ENCODE measurements at places on chromosomes 1 and 21.

DNA sequence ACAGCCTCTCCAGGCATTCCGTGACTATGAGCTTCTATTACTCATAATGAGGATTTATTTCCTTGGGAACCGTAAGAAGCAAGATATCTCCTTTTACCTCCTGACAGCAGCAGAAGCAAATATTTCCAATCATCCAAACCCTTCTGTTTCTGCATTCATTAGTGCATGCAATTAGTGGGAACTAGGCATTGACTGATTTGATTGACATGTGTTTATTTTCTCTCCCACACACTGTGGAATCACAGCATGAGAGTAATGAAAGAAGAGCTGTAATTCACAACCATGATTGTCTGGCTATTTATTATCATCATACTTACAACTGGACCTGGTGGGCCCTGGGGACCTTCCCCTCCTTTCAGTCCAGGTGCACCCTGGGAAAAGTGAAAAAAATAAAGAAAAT lies 146.8 kb downstream of the COL11A1 start:
- no peak for DNase-seq

- no peak for DNase-seq
These were observed 257.2 kb upstream of the SPAG17 start for GRCh38 chr1:118442214-118442613.

- no peak for DNase-seq
These were observed 31.0 kb downstream of the ILDR2 start for GRCh38 chr1:166944186-166944967.

- no peak for DNase-seq
These were observed 3.4 kb upstream of the COL6A2 start for GRCh38 chr21:46094401-46095082.

GRCh38 chr1:227945891-227946623 lies 1.7 kb downstream of the WNT9A start:
- DNase-seq, result no peak

DNA sequence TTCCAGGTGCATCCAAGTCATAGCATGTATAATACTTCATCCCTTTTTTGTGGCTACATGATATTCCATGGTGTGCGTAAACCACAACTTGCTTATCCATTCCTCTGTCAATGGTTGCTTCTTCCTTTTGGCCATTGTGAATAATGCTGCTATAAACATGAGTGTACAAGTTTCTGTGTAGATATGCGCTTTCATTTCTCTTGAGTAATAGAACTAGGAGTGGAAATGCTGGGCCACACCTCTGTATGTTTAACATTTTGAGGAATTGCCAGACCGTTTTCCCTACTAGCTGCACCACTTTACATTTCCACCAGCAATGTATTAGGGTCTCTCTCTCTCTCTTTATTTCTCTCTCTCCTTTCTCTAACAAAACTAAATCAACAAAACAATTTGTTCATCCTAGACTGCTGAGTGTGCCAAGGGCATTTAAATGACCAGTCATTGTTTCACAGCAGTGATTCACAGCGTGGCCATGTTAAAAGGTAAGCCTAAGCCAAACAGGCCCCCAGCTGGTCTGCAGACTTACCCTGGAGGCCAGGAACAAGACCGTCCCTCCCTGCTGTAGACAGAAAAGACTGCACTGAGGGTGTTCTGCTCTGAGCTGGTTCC lies 53.2 kb upstream of the LYST start:
- DNase-seq, result no peak

DNA sequence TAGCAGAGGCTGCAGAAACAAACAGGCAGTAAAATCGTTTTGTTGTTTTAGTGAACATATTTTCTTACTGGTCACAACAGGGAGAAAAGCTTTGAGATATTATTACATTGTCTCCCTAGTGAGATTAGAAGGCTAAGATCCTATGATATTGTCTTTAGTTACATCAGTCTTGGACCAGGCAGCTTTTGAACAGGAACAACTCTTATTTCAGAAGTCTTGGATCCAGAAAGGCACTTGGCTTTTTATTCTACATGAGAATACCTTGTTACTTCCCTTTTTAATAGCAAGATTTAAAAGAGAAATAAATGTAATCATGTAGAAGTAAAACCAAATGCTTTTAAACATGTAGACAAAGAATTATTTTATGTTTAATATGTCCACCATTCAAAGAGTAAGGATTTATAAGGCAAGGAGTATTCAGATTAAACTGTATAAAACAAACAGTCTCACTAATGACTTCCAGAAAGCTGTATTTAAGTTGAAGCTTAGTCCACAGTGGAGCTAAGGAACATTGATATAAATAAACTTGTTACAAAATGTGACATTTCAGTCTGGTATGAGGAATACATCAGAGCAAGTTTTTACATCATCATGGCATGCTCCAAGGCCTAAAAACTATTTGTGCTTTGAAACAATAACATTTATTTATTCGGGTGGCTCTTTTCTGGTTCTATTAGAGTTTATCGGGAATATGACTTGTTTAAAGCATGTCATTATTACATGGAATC lies 72.2 kb downstream of the PHTF1 start:
- DNase-seq, result no peak

DNA sequence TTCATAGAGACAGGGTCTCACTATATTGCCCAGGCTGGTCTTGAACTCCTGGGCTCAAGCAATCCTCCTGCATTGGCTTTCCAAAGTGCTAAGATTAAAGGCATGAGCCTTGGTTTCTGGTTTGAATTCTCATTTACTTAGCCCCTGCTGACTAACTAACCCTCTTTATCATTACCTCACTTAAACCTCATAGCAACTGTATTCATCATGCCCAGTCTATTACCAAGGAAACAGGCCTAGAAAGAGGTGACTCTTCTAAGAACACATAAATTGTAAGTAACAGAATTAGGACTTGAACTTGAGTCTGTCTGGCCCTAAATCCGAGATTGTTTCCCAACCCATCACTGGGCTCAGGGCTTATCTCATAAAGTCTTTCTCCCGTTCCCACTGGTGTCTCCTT lies 44.2 kb downstream of the TMEM53 start:
- DNase-seq, result no peak

DNA sequence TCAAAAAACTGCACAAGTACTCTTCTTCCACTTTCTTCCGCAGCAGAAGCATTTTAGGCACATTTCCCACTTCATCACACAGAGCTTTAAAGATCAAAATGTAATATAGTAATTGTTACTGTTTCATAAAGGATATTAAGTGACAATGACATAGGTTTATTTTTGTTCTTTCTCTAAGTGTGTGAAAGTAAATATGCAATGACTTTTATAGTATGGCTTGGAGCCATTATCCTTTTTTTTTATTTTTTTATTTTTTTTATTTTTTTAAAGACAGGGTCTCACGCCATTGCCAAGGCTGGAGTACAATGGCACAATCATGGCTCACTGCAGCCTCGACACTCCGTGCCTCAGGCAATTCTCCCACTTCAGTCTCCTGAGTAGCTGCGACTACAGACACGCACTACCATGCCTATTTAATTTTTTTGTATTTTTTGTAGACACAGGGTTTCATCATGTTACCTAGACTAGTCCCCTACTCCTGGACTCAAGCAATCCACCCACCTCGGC lies 7.0 kb downstream of the TRIM33 start:
- no peak for DNase-seq

- no peak for DNase-seq
These were observed 186.8 kb downstream of the LMX1A start for GRCh38 chr1:165169729-165170128.

- no peak for DNase-seq
These were observed 1.5 kb downstream of the S100PBP start for GRCh38 chr1:32818804-32819541.

DNA sequence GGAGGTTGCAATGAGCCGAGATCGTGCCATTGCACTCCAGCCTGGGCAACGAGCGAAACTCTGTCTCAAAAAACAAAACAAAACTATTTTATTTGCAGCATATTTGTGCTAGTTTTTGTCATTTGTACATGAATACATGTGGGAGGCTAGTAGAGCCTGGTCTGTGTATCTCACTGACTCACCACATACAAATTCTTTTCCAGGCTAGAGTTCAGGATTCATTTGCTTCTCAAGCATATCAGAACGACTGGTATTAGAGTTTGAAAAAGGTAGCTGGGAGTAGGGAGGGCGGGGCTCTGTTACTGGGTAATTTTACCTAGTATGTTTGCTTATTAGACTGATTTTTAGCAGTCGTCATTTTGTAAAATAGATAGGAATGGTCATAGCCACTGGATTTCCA lies 4.5 kb upstream of the TOR3A start:
- no peak for DNase-seq

DNA sequence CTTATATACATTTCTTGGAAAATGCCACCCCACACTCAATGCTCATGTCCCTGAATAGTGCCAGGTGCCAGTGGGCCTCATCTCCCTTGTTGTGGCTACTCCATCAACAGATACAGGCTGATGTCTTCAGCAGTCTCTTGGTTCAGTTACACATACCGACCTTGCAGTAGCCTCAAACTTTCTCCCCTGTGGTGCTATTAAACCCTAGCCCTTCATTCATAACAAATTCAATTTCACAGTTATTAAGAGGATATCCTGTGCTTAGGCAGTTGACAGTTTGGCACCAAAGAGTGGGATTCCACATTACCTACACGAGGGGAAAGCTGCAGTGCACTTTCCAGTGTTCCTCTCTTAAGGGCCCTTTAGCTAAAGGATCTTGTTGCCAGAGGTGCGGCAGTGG lies 35.9 kb upstream of the CAMK1G start:
- no peak for DNase-seq

- DNase-seq, result no peak
These were observed 284.6 kb downstream of the DNM3 start for GRCh38 chr1:172125812-172126430.
